ENCODE measurements at places on chromosomes 3 and 15.
A peak's percentile ranks its signal among the peaks of the same experiment; 100 is the strongest.

GRCh38 chr15:82263350-82263749 is 732 bp downstream of the SAXO2 start:
- no peak for DNase-seq

- DNase-seq = no peak
These were observed 824.2 kb downstream of the NSUN3 start for GRCh38 chr3:94887065-94887464.

GRCh38 chr3:182375916-182376315 is 417.4 kb upstream of the ATP11B start:
- peak; percentile 50 for DNase-seq

DNA sequence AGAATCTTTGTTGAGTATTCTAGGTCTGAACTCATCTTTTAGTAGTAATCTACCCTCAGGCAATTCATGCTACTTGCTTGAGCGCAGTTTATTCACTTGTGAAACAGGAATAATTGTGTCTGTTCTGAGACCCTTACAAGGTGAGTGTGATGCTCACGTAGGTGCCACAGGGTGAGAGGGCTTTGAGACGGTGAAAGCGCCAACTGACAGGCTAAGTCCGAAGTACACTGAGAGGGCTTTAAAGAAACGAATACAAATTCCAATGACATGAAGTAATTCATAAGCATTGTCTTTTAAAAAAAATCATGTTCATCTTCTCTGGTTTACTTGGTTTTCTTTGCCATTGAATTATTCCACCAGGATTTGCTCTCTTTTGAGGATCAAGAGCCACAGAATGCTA is 393.7 kb upstream of the RGMA start:
- no peak for DNase-seq

DNA sequence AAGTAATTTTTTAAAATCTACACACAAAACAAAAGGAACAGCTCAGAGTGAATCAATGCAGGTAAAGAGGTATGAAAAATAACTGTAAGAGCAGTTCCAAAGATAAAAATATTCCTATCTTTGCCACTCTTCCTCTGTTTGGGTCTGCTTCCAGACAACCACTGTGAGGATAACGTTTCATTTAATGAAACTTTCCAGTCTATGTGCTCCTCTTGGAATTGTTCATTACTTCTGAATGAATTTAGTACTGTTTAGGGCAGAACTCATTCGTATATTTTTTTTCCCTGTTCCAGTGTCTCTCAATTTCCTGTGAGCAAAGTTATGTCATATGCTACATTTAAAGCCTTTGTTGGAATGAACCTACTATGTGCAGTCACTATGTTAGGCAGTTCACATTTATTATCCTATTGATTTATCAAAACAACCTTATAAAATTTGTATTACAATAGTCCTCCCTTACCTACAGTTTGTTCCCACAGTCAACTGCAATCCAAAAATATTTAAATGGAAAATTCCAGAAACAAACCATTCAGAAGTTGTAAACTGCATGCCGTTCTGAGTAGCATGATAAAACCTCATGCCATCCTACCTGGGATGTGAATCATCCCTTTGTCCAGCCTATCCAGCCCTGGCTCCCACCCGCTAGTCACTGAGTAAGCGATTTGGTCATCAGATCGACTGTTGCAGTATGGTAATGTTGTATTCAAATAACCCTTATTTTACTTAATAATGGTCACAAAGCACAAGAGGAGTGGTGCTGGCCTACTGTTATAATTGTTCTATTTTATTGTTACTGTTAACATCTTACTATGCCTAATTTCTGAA is 98.1 kb downstream of the TMCC1 start:
- no peak for DNase-seq

All from left kidney (tissue), 8 donors.